ENCODE measurements at places on chromosomes 1 and 21.

DNA sequence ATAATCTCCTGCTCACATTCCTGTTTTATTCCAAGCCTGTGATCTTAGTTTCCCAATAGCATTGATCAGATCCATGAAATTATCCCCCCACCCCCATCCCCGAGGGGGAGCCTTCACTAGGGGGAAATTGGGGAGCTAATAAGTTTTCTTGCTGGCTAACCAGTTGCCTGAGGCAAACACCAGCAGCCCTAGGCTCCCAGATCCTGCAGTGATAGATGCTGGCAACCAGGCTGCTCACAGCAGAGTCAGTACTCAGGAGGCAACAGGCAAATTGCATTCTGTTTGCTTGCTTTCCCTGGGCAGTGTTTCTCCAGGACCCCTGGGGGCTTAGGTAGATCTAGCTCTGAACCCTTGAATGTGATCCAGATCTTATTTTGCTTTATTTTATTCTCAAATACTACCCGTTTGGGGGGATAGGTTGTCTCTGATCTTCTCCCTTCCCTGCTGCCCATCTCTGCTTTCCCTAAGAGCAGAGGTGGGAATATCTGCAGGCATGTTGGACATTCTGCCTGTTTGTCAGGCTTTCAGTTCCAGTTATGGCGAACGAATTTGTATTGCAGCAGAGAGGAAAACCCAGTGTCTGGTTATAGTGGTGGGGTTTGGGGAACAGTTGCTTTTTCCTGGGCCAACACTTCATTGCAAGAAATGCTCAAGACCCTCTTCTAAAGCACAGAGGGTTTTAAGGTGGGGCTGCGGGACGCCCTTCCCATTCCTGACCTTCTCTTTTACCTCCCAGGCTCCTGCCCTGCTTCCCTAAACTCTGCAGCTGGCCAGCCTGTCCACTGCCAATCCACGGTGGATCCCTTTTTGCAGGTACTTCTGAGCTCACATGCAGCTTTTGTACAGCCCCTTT, 289.8 kb upstream of the PLXNA2 start:
- no peak for DNase-seq

DNA sequence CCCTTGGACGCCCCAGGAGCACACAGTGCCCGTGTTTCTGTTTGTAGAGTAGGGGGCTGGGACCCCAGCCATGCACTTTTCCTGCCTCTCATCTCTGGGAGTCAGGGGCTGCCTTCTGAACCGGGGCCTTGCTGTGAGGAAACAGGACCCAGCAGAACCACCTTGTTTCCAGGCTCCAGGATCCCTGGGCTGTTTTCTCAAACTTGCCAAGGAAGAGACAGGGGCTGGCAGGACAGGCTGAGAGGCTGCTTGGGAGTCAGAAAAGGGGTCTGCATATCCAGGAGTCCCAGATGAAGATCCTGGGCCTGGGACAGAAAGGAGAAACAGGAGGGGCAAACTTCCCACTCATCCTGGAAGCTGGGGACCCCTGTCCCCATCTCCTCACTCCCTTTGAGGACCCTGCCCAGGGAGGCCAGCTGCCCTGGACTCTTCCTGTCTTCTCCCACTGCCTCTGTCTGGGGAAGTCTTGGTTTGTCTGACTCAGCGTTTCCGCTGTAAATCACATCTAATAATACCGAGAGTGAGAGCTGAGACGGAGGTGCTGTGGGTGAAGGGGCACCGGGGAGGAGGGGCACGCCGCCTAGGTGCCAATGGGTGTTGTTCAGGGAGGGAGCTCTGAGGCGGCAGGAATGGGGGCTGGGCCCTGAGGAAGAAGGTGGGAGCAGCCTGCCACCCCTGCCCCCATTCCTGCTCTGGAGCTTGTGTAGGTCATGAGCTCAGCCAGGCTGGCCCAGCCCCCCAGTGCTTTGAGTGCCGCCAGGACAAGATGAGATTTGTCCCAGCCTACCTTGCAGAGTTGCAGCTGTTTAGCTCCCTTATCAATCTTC, 16.7 kb downstream of the POU3F1 start:
- peak; percentile 44 for DNase-seq

DNA sequence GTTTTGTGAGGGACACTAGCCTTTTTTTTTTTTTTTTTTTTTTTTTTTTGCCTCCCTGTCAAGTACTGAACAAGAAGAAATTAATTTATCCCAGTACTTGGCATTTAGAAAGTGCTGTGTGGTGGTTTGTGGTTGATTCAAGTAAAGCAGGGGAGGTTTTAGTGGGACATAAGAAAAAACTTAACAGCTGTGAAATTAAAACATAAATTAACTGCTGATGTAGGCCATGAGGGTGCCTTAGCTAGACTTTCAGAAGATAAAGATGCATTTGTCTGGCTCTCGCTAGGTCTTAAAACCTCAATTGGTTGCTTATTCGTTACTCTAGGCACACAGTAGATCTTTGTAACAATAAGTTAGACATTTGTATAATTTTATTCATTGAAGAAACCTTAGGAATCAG, 52.3 kb downstream of the SPATA46 start:
- DNase-seq = no peak

DNA sequence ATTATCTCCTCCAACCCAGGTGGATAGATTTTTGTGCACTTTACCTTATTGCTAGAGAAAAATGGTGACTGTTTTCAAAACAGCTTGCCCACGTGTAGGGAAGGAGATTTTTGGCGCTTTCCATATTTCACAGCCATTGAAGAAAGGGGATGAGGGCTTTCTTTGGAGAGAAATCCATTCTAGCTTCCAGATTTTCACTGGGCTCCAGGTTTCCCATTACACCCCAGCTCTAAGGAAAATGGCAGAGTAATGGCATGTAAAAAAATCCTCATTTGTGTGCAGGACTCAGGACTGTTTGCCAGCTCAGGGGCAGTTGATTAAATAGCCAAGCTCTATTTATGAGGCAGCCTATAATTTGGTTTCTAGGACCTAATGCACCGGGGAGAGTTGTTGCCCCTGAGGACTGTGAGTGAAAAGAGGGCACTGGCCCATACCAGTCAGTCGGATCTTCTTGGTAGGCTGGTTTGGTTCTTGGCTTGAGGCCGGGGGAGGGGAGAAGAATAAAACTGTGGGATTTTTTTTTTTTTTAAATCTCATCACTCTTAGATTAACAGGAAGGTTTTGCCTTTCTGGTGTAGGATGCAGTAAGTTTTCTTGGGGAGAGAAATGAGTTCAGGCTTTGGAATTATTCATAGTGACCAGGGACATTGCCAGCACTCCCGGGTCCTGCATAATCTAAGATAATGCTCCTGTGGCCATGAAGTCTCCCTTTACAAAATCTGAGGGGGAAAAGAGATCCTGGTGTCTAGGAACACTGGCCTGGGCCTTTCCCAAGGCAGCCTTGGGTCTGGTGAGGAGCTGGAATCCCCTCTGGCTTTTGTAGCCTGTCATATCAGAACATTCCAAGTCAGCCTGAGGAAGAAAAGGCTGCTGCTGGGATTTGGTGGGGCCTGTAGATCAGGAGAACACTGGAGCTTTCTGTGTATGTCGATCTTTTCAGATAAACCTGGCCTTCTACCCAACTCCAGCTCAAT, 1.9 kb upstream of the ARID1A start:
- DNase-seq = peak; percentile 55

DNA sequence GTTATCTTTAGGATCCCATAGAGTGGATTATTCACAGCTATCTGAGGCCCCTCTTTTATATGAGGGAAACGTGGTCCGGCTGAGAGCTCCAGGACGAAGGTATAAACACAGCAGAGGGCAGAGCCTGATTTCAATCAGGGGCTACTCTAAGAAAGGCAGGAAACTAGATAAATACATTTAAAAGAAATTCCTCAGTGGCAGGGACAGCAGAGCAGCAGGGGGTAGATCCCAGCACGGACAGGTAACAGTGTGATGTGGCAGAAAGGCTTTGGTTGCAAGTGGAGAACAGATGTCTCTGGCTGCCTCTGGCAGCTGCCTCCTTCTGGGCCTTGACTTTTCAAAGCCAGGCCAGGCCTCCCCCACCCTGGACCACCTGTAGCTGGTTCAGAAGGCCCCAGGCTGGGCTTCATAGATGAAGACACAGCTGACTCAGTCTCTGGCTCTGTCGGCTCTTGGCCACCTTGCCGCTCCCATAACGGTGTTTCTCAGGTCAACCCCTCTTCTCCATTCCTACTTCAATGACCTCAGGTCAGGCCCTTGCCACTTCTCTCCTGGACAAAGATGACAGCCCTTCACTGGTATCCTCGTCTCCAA, 43.8 kb downstream of the FAM78B start:
- DNase-seq = no peak

DNA sequence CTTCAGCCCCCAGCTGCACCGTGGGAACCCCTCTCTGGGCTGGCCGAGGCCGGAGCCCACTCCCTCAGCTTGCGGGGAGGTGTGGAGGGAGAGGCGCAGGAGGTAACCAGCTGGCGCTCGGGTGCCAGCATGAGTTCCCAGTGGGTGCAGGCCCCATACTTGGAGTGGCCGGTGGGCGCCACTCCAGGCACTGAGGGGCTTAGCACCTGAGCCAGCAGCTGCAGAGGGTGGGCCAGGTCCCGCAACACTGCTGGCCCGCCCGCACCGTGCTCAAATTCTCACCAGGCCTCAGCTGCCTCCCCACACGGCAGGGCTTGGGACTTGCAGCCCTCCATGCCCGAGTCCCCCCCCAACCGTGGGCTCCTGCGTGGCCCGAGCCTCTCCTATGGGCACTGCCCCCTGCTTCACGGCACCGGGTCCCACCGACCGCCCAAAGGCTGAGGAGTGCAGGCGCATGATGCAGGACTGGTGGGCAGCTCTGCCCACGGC, 47.2 kb downstream of the LRRC53 start:
- DNase-seq = no peak

DNA sequence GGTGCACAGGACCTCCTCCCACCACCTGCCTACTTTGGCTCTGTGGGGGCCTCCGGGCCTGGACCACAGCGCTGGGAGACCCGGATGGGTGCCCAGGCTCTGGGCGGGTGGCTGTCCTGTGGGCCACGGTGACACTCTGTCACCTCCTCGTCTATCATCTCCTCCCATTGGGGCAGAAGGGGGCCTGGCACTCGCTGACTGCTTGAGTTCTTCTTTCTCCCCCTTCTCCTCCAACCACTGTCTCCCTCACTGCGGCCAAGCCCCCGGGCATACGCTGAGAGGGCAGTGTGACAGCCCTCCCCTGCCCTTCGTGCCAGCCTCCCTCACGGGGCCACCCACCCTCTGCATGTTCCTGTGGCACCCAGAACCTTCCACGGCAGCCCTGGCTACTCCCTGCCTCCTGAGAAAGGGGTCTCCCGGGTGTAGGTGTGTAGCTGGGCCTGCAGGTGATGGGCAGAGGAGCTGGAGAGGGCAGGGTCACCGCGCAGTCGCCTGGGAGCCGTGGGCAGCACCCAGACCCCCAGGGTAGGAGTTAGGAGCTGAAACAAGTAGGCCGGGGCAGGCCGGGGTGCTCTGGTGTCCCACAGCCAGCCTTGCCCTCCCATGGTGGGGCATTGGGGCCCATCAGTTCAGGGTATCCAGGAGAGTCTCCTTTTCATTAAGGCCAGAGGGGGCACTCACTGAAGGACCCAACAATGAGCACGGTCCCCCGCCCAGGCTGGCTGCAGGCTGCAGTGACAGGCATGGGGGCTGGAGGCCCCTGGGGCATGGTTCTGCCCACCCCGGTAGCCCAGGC, 9.2 kb upstream of the ARF1 start:
- no peak for DNase-seq

DNA sequence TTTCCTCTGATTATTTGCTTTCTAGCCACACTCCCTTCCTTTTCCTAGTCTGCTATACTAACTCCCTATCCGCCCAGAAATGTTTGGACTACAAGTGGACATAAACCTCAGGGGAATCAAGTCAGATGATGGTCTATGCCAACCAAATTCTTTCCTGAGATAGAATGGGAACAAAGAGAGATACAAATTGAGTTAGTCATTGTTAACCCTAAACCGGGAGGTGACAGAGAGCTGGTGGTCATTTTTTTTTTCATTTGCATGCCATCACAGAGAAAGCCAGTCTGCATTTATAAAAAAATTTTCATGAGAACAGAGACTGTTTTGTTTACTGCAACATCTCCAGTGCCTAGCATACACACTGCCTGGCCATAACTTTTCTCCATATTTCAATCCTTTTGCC, 35.0 kb downstream of the MYSM1 start:
- DNase-seq = no peak

DNA sequence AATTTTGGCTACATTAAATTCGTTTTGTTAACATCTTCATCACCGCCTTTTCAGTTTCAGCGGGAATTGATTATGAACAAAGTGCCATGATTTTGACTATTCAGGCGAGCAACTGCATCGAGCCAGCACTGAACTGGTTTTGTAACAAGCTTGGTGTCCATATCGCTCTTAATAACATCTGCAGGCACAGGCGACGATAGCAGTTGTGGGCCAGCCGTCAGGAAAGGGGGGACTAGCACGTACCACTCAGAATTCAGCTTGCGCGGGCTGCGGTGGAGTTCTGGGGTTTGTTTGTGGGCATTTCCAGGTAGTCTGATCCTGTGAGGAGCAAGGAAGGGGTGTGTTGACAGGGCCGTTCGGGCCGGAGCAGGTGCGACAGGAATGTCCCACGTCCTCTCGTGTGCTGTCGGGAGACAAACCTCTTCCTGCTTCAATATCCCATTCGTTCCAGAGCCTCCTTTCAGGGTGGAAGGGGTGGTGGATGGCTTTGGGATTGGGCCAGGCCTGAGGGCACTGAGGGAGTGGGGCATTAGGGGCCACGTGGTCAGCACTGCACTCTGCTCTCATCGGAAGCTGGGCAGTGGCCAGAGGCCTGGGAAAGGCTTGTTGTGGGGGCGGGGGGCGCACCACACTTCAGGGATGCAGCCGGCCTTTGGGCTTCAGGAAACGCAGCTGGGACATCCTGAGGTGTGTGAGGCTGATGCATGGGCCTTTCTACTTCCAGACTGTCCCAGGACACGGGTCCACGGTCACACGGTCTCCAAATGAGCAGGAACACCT, 39.1 kb downstream of the SKI start:
- DNase-seq = no peak

DNA sequence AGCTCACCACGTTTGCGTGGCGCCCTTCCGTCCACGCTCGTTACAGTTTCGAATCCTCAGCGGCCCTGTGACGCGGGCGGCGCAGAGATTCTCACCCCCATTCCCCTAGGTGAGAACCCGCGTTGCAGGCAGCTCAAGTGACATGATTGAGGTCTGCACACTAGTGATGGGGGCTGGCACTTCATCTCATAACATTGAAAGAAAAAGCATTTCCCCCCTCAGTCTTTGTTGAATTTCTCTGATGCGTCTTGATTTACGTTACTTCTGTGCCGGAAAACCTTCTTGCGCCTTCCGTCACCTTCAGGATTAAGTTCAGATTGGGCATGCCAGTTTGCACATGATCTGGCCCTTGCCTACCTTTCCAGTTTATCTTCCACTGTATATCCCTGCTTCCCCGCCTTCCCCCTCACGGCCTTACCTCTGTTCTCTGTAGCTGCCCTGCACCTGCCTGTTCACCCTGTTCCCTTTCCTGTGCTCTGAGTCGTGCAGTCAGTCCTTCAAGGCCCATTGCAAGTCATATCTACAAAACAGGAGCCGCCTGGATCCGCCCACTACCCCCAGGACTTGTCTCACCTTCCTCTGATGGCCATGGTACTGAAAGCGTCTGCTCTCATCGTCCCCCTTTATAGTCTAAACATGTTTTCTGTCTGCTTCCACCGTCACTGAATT, 1.1 kb downstream of the CTPS1 start:
- DNase-seq = peak; percentile 42

DNA sequence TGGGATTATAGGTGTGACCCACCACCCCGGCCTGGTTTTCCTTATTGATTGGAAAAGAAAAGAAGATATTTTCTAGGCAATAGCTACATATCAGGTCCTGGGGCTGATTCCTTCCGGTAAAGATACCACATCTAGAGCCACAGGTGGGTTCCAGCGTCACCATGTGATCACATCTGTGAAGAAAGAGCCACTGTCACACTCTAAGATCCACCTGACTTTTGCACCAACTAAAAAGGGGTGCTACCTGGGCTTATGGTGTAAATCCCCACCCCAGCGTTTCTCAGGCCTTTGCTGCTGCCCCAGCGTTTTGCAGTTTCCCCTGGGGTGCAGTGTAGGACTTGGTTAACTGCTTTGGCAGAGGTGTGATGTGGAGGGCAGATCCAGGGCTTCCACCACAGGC, 22.3 kb upstream of the PDE9A start:
- DNase-seq = no peak
